ENCODE measurements at places on chromosomes 4 and X. TPM values are rescaled to one million over a fixed set of nuclear protein-coding genes. Genes with fewer than 3 reads are reported as not detected.

The ADRA2C gene
- total RNA-seq = 1.1 TPM

The SYTL4 gene
- total RNA-seq = 5.2 TPM

The ADH1B gene
- 1,460 TPM for total RNA-seq

The XAGE1B gene
- not detected for total RNA-seq

The RBM46 gene
- not detected for total RNA-seq

The FGA gene
- 12,179 TPM for total RNA-seq

The DRD5 gene
- not detected for total RNA-seq

The NPNT gene
- 1.7 TPM for total RNA-seq

The DUSP21 gene
- not detected for total RNA-seq

The PRDM5 gene
- 1.9 TPM for total RNA-seq

DNA sequence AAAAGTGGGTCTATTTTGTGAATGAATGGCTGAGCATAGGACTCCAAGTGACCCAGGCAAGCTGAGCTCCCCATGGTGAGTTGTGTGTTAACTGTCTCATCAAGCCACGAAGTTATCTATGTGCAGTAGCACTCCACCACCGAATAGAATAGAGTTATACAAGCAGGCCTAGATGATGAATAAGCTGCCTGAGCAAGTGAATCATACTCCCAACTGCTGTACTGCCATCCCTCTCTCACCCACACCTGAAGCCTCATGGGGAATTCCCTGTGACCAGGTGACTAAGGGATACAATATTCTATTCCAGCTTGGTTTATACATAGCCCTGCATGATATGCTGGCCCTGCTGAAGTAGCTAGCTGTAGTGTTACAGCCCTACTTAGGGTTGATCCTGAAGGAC is 38.7 kb downstream of the KDM5C start:
- H3K4me1 ChIP-seq = no peaks in the 10 kb centered on the region
- no peak overlapping the region for H3K4me3 ChIP-seq
- DNase-seq = no peak
- peaks cover 14% of the 10 kb centered on the region for H3K36me3 ChIP-seq
- H3K27me3 ChIP-seq = no peaks in the 10 kb centered on the region
- no peak overlapping the region for H3K27ac ChIP-seq

- no peaks in the 10 kb centered on the region for H3K36me3 ChIP-seq
- no peak overlapping the region for H3K4me3 ChIP-seq
- no peaks in the 10 kb centered on the region for H3K4me1 ChIP-seq
- no peak overlapping the region for H3K27ac ChIP-seq
Observed at GRCh38 chrX:30153175-30153880, 62.0 kb upstream of the MAGEB2 start.

DNA sequence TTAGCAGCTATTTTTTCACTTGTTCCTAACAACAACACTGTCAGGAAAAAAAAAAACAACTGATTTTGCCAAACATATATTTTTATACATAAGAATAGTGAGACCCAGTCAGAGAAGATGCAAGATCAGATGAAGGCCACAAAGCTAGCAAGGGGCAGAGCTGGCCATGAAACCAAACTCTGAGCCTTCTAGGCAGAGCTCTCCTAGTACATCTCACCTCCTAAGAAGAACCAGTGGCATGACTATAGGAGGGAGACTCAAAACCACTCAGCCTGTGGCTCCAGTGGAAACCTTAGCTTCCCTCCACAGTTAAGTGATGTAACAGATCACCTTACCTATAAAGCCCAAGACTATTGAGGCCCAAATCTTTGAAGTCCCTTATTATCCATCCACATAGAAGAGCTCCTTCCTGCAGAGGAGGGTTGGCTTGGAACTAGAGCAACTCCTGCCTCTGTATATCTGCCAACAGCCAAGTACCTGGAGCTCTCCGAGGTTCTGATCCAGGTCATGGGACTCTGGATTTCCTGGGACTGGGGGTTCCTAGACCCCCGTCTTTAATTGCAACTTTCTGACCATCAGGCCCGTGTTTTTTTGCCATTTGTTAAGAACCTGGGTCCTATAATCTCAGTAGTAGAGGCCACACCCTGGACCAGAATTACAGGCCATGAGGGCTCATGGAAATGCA is 136.5 kb downstream of the SH3KBP1 start:
- H3K27me3 ChIP-seq = no peaks in the 10 kb centered on the region
- H3K27ac ChIP-seq = no peak overlapping the region
- H3K36me3 ChIP-seq = no peaks in the 10 kb centered on the region
- no peak for DNase-seq

DNA sequence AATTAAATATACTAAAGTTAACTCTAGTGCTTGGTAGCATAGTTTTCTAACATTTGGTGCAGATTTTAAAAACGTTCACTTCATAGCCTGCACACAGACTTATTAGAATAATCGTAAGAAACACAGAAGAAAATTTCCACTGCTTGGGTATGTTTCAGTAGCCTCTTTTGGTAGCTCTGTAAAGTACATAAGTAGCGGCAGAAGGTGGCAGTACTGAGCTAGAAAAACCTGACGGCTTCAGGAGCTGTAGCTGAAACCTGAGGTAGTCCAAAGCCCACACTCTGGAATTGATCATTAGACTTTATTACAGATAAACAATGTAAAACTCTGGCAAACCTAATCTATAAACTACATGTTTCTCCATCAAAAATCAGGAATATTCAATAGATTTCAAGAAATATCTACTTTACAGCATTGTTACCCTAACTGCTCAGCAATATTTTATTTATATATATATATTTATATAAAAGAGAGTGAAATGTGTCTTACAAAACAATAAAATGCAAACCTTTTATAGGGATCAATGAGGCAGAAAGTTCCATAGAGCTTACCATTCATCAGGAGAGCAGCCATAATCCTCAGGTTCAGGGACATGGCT is 88.2 kb downstream of the ATP8A1 start:
- no peaks in the 10 kb centered on the region for H3K4me1 ChIP-seq
- H3K27me3 ChIP-seq = no peaks in the 10 kb centered on the region
- no peak overlapping the region for H3K27ac ChIP-seq
- no peaks in the 10 kb centered on the region for H3K36me3 ChIP-seq

DNA sequence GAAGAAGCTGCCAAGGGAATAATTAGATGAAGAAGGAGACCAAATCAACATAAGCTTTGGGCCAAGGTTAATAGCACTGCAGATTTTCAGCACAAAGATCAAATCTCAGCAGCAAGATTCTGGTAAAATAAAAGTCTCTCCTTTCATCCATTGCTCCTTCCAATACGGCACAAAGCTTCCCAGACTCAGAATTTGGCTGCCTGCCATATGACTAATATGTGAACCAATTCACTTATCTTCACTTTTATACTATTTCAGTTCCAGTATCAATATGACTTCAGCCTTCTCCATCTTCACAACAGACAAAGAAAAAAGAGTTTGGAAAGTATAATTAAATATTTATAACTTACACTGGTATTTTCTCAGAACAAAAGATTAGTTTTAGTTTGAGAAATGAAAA is 978.3 kb upstream of the GRID2 start:
- H3K4me1 ChIP-seq = no peaks in the 10 kb centered on the region
- no peak overlapping the region for H3K27ac ChIP-seq
- no peaks in the 10 kb centered on the region for H3K36me3 ChIP-seq
- H3K27me3 ChIP-seq = no peaks in the 10 kb centered on the region
- H3K4me3 ChIP-seq = no peak overlapping the region

GRCh38 chr4:21046141-21046540 is 345.9 kb downstream of the PACRGL start:
- no peaks in the 10 kb centered on the region for H3K36me3 ChIP-seq
- H3K4me1 ChIP-seq = no peaks in the 10 kb centered on the region
- H3K4me3 ChIP-seq = no peak overlapping the region
- no peaks in the 10 kb centered on the region for H3K27me3 ChIP-seq
- no peak overlapping the region for H3K27ac ChIP-seq

DNA sequence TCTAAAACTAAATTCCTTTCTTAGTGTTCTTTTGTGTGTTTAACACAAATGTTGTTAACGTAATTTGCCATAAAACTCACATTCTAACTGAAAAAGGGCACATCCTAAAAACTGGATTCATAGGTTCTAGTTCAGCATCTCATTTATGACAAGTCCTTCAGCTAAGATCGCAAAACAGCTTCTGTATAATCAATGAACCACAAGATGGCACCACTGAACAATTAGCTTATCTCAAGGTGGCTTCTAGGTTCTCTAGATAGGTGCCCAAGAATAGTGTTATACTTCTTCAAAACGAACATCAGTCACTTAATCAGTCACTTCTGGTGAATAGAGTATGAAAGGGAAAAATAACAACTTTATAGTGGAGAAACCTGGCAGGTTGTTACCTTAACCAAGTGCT is 54.3 kb downstream of the NRK start:
- no peak overlapping the region for H3K27ac ChIP-seq
- no peaks in the 10 kb centered on the region for H3K36me3 ChIP-seq
- no peaks in the 10 kb centered on the region for H3K27me3 ChIP-seq
- no peak for DNase-seq

- no peak overlapping the region for H3K4me3 ChIP-seq
- H3K27me3 ChIP-seq = no peaks in the 10 kb centered on the region
- H3K27ac ChIP-seq = no peak overlapping the region
Observed at GRCh38 chr4:8146157-8146556, 12.5 kb downstream of the ABLIM2 start.

DNA sequence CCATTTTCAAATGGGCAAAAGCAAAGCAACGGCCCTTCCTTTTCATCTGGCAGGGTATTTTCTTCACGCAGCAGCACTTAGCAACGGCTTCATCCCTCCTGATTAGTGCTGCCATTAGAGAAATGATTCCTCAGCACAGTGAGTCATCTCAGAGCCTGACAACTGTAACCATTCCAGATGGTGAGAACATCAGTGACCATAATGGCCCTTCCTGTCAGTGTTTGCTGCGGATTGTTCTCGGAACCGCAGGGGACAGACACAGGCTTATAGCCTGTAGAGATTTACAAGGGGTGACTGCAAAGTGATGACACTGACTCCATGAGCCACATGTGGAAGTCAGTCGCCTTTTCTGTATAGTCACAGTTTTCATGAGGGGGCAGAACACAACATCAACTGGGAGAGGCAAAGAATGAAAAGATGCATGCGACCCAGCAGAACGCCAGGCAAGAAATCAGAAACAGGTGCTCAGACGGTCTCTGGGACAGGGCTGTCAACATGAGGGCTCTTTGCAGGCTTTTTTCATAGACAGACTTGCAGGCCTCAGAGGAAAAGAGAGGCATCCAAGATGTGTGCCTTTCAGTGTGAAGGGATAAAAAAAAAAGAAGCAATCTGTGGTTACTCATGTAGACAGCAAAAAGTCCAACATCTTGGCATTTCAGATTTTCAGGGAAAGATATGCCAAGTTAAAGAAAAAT is 69.9 kb upstream of the FBXW7 start:
- no peak overlapping the region for H3K27ac ChIP-seq
- H3K36me3 ChIP-seq = no peaks in the 10 kb centered on the region
- DNase-seq = no peak
- H3K4me1 ChIP-seq = no peaks in the 10 kb centered on the region

- DNase-seq = no peak
- H3K27ac ChIP-seq = peak overlapping the region; percentile 55
- peaks cover 4% of the 10 kb centered on the region for H3K4me1 ChIP-seq
- peak overlapping the region; percentile 52 for H3K4me3 ChIP-seq
- H3K27me3 ChIP-seq = no peaks in the 10 kb centered on the region
- no peaks in the 10 kb centered on the region for H3K36me3 ChIP-seq
Observed at GRCh38 chr4:140641789-140642439, 73.2 kb upstream of the UCP1 start.

DNA sequence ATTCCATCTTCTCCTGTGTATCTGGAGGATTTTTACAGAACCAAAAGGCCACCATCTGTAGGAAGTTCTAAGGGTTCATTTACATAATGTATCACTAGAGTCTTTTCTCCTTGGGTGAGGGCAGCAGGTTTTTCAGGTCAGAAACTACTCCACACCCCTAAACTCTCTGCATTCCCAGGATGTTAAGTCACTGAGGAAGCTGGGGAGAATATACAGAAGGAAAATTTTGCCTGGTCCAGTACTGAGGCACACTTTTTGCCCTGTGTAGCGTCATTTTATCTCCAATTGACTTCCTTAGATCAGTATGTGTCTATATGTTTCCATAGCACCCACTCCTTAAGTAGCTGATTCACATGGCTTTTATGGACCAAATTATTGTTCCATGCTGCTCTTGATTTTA is 17.0 kb downstream of the XKRX start:
- no peak for DNase-seq
- H3K4me3 ChIP-seq = no peak overlapping the region
- H3K27me3 ChIP-seq = no peaks in the 10 kb centered on the region
- H3K27ac ChIP-seq = no peak overlapping the region
- no peaks in the 10 kb centered on the region for H3K4me1 ChIP-seq
- no peaks in the 10 kb centered on the region for H3K36me3 ChIP-seq

- H3K27ac ChIP-seq = no peak overlapping the region
- H3K4me1 ChIP-seq = no peaks in the 10 kb centered on the region
- H3K4me3 ChIP-seq = no peak overlapping the region
- H3K27me3 ChIP-seq = no peaks in the 10 kb centered on the region
- no peak for DNase-seq
Observed at GRCh38 chr4:2667428-2667827, 88.7 kb downstream of the TNIP2 start.

GRCh38 chr4:174467107-174467506 is 55.2 kb downstream of the HPGD start:
- H3K27me3 ChIP-seq = no peaks in the 10 kb centered on the region
- H3K4me3 ChIP-seq = no peak overlapping the region
- no peak for DNase-seq
- no peak overlapping the region for H3K27ac ChIP-seq
- H3K4me1 ChIP-seq = no peaks in the 10 kb centered on the region

GRCh38 chrX:51496501-51497291 is at the start of gene NUDT11:
Gene NUDT11 (minus strand): TSS chrX:51496592. CDS start chrX:51496444, 148 bp downstream.
- no peak within 1 kb of the TSS for H3K4me3 ChIP-seq
- peak; percentile 36 for DNase-seq
- H3K27ac ChIP-seq = no peak within 1 kb of the TSS
- H3K4me1 ChIP-seq = peaks cover 12% of the 10 kb centered on the region
- H3K36me3 ChIP-seq = no peaks in the 10 kb centered on the region

- DNase-seq = no peak
- H3K4me1 ChIP-seq = peaks cover 24% of the 10 kb centered on the region
- no peaks in the 10 kb centered on the region for H3K36me3 ChIP-seq
- H3K4me3 ChIP-seq = peak overlapping the region; percentile 88
- no peak overlapping the region for H3K27ac ChIP-seq
Observed at GRCh38 chr4:68347845-68348244, 2.0 kb downstream of the YTHDC1 start.

DNA sequence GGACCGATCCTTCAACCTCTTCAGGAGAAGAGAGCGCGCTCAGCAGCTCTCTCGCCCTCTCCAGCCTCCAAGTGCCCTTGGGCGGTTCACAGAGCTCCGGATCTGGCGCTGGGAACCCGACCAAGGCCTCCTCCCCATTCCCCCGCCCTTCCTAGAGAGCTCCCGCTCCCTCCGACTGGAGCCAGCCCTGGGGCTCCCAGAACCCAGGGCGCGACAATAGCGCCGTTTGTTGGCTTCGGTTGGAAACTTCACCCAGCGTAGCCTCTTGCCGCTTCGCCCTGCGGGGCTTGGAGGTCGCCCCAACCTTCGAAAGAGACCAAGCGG is 3.1 kb upstream of the SOX3 start:
- H3K36me3 ChIP-seq = no peaks in the 10 kb centered on the region
- H3K4me1 ChIP-seq = peaks cover 14% of the 10 kb centered on the region
- no peak overlapping the region for H3K4me3 ChIP-seq
- DNase-seq = no peak

- H3K4me1 ChIP-seq = no peaks in the 10 kb centered on the region
- no peaks in the 10 kb centered on the region for H3K27me3 ChIP-seq
- no peak overlapping the region for H3K4me3 ChIP-seq
- DNase-seq = no peak
Observed at GRCh38 chr4:170109586-170110284, 20.0 kb upstream of the AADAT start.

GRCh38 chrX:11881485-11882170 is 123.6 kb downstream of the MSL3 start:
- no peak overlapping the region for H3K4me3 ChIP-seq
- DNase-seq = no peak
- no peak overlapping the region for H3K27ac ChIP-seq
- H3K4me1 ChIP-seq = no peaks in the 10 kb centered on the region
- no peaks in the 10 kb centered on the region for H3K36me3 ChIP-seq

All from liver (tissue), 10 donors.